ENCODE measurements at places on chromosomes 1 and 21. TPM values are rescaled to one million over a fixed set of nuclear protein-coding genes. Genes with fewer than 3 reads are reported as not detected.

The REN gene
- not detected for total RNA-seq

The SLC25A34 gene
- total RNA-seq: 0.52 TPM

The TSPAN2 gene
- total RNA-seq: 7.1 TPM

The MRPL20 gene
- 105 TPM for total RNA-seq

The RBM11 gene
- 0.13 TPM for total RNA-seq

The SLC9A1 gene
- total RNA-seq: 5.2 TPM

The MAP3K21 gene
- 0.39 TPM for total RNA-seq

All from articular chondrocyte of knee joint (primary cell).